ENCODE measurements at places on chromosomes 12 and 14.

- DNase-seq, result no peak
These were observed 37.1 kb downstream of the CMAS start for GRCh38 chr12:22083167-22083566.

GRCh38 chr12:40325349-40325960, 100.7 kb downstream of the LRRK2 start:
- peak; percentile 52 for DNase-seq

- no peak for DNase-seq
These were observed 17.8 kb downstream of the DCAF5 start for GRCh38 chr14:69135133-69135532.

DNA sequence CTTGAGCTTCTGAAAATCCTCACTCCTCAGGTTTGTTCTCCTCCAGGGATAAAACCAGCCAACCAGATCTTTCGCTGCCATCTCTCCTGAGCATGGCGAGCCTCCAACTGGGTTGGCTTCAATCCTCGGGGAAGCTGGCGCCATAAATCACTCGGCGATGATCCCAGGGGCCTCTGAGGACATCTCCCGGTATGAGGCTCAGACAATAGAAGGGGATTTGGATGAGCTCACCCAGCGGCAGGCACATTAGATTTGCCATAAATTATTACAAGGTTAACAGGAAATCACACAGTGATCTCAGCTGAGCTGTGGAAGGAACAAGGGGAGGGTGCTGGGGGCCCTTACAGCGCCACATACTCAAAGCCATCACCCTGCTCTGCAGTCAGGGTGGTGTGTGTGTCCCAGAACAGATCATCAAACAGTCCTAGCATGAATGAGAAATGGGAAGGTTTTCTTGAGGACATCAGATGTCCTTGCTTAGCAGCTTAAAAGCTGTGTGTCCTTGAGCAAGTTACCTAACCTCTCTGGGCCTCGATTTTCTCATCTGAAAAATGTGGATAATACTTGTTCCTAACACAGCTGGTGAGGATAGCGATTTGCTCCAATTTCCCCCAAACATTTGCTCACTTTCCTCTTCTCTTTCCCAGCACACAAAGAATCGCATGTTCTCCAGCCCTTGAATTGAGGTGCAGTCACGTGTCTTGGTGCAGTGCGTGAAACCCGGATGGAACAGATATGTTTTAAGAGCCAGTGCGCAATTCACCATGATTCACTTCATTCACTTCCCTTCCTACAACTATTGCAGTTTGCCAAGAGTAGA, 142.8 kb downstream of the SCARB1 start:
- DNase-seq, result peak; percentile 91

- no peak for DNase-seq
These were observed 4.6 kb downstream of the FOXJ2 start for GRCh38 chr12:8037046-8037663.

GRCh38 chr12:57846577-57847319, at the start of gene CTDSP2:
TSS of gene CTDSP2 (minus strand) at chr12:57846729. CDS start at chr12:57846435, 294 bp downstream.
- DNase-seq, result peak; percentile 90
